ENCODE measurements at places on chromosomes 5 and 9.

- DNase-seq, result no peak
These were observed 163.8 kb downstream of the SEC61B start for GRCh38 chr9:99385814-99386279.

- DNase-seq, result no peak
These were observed 95.7 kb downstream of the ATPSCKMT start for GRCh38 chr5:10153808-10154537.

- DNase-seq, result no peak
These were observed 109.5 kb upstream of the RAD23B start for GRCh38 chr9:107173422-107174180.

DNA sequence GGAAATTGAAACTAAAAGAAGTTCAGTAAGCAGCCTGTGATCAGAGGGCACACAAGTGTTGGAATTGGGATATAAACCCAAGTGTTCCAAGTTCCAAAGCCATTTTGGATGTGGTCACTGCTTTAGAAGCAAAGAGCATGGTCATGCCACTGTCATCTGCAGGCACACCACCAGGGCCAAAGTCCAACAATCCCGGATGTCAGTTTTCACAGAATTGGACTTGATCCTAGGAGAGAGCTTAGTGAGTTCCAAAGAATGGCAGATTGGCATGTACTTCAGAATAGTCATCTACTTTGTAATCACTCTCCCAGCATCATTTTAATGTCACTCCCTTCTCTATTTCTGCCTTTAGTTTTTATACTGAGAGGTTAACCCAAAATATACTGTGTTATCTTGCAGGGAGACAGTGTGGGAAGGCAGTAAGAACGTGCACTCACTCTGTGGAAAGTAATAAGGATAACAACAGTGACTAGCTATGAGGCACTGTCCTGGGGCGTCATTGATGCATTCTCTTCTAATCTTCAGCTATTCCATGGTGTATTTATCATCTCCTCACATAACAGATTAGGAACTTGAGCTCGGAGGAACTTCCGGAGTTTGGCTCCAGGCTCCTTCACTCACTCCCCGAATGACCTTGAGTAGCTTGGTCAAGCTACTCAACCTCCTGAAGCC is 388.0 kb downstream of the ACTL7B start:
- no peak for DNase-seq

GRCh38 chr5:172818081-172818480 is 16.0 kb upstream of the ERGIC1 start:
- no peak for DNase-seq

DNA sequence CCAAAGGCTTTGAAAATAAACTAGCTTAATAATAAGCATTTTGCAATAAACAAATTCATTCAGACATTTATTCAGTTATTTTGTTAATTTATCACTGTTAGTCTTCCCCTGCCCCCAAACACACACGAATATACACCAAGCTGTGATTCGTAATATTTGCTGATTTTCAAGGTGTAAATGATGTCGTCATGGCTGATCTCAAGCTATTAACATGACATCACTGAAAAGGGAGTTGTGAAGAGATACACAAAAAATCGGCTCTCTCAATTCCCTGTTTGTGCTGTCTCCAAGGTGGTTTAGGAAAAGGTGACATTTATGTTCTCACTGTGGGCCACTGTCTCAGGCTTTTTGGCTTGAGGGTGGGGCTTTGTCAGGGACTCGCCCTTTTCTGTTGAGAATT is 413.3 kb downstream of the CDH9 start:
- DNase-seq, result no peak

DNA sequence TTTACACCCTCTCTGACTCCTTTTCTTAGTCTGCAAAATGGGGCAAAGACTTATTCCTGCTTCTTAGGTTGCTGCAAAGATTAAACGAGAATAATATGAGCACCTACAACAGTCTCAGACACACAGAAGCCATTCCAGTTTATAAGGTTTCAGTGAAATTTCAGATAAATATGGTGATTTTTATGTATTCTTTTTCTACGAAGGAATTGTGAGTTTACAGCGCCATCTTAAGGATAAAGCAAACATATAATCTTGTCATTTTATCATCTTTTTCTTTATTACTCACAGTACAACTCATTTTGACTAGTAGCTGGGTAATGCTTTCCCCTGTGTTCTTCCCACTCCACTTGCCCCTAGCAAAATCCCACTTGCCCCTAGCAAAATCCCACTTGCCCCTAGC is 29.2 kb upstream of the SMC5 start:
- DNase-seq, result no peak

GRCh38 chr9:90773617-90774016 is 28.0 kb upstream of the SYK start:
- no peak for DNase-seq

DNA sequence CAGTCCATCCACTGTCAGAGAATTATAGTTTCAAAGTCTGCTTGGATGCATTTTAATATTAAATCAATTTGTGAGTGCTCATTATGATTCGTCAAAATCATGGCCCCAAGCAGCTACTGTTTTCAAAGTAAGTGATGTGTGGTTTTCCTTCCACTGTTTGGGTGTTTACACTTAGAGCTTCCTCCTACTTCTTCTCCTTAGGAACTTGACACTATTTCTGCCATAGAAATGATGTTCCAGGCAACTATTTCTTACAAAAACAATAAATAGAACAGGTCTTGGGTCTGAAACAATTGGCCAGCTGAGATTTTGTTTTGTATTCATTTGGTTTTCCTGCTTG is 132.8 kb upstream of the RAI14 start:
- no peak for DNase-seq

GRCh38 chr5:23675456-23675855 is 168.0 kb downstream of the PRDM9 start:
- no peak for DNase-seq

DNA sequence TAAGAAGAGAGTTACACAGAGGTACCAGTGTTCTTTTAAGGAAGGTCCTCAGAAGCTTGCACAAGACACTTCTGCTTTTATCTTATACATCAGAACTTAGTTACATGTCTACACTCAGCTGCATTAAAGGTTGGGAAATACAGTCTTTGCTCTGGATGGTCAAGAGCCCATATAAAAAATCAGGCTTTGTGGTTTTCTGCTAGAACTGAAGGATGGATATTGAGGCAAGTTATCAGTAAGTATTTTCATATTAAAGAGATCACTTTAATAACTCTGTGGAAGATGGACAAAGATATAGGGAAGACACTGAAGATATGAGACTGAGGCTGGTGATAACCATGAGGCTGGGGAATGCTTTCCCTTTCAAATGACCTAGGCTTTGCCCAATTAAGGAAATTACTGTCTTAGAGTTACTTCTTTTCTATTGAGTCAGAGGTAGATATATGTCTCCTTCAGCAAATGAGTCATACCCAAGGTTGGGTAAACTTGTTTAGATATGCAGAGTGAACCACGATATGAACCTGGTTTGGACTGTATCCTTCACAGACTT is 87.0 kb upstream of the TNC start:
- peak; percentile 85 for DNase-seq

DNA sequence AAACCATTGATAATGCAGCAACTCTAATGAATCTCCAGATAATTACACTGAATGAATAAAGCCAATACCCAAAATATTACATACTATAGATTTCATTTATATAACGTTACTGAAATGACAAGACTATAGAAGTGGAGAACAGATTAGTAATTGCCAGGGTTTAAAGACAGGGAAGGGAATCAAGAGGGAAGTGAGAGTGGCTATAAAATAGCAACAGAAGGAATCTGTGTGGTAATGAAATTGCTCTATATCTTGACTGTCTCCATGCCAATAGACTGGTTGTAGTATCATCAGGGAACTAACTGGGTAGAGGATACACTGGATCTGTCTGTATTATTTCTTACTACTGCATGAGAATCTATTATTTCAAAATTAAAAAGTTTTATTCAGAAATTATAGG is 396.5 kb upstream of the RPS23 start:
- no peak for DNase-seq

Measured in AG04449 (cell line).